ENCODE measurements at places on chromosomes 5 and 9.

GRCh38 chr9:32899761-32900160 lies 101.7 kb downstream of the APTX start:
- no peak for DNase-seq

DNA sequence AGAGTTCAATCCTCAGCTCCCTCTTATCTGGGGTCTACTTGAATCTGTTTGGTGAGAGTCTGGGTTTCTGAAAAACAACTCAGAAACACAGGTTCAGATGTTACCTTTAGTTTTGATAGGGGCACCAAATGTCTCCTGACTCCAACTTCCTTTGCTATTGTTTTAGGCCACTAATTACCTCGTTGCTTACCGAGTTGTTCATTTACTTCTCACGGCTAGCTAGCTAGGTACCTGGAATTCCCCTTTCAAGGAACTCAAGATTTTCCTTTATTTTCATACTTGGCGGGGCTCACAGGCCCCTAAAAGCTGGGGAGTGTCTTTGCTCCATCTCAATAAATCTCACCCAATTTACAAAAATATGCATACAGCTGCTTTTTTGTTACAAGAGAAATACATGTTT lies 111.4 kb downstream of the SLC28A3 start:
- DNase-seq = no peak

DNA sequence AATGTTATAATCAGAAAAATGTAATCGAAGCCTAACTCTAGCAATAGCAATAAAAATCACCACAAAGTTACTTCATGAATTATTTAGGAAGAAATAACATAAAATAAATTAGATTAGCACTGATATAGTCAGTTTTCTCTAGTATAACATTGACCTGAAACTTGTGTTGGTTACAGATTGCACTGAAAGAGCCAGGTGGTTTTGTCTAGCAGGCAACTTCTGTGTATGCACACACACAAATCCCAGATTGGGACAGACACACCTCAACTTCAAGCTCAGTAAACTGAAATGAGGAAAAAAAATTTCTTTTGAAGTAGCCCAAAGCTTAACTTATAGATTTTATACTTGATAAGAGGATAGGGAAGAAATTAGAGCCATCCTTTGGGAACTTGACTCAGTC lies 129.3 kb downstream of the EFNA5 start:
- DNase-seq = no peak

DNA sequence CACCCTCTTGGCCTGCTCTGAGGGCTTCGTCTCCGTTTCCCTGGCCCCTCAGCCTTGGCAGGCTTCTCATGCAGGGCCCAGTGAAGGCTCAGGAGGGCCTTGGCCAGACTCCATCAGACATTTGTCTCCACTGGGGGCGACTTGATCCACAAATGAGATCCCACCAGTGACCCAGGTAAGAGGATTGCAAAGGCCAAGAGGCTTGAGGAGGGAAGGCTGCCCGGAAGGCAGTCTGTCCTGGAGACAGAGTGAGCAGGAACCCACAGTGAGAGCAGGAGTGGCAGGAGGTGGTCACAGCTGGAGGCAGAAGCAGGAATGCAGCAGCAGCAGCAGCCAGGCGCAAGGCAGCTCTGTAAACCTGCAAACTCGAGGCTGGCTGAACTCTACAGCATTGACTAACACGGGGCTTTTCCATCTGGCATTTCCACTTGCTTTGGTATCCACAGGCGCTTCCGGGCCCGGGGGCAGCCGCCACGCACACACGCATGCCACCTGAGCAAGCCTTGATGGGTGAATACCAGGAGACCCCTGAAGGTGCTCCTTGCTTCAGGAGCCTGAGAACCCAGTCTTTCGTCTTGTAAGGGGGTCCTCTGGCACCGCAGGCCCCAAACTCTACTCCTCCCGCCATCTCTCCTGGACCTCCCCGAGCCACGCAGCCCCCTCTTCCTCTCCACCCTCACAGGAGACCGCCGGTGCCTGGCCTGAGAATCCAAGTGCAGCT lies 14.7 kb downstream of the MGAT1 start:
- DNase-seq = no peak

DNA sequence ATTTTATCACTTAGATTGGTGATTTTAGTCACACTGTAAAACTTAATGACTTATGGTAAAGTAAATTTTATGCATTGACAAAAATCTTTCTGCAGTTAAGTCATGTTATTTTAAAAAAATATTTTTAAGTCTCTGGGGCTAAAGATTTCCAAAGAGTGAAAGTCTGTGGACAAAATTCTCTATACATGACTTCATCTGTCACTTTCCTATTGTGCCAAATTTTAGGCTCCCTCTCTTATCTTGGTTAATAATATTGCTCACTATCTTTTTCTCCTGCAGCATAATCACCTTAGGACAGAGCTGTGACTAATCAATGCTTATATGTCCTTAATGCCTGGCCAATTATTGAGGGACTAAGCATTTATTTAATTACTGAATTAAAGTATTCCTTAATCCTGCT lies 15.2 kb downstream of the LURAP1L start:
- no peak for DNase-seq

DNA sequence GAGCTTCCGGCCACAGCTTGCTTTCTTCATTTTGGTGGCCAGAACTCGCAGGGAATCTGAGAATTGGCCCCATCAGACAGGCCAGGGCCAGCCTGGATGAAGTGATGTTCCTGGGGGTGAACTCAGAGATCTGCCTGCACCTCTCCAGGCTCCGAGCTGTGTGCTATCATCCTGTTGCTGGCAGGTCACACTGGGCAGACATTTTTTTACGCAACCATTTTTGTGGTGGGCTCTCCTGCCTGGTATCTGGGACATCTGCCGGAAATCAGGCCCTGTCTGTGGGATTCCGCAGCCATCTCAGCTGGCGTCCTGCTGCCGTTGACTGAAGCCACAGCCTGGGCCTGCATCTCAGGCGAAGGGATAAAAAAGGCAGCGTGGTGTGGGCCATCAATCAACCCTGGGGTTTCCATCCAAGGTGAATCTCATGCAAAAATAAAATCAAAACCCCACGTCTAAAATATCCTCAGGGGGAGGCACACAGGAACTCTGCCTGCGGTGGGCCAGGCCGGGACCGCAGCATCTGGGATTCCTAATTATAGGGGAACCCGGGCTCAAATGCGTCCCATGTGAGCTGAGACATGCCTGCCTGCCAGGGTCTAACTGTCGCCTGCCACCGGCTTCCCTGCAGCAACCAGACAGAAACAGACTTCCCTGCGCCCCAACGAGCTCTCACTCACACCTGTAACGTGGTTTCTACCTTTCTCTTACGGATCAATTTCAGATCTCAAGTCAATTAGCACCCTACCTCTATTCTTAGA lies 174.3 kb downstream of the SYK start:
- no peak for DNase-seq

GRCh38 chr5:61702784-61703183 lies 370.7 kb downstream of the ZSWIM6 start:
- DNase-seq = no peak

DNA sequence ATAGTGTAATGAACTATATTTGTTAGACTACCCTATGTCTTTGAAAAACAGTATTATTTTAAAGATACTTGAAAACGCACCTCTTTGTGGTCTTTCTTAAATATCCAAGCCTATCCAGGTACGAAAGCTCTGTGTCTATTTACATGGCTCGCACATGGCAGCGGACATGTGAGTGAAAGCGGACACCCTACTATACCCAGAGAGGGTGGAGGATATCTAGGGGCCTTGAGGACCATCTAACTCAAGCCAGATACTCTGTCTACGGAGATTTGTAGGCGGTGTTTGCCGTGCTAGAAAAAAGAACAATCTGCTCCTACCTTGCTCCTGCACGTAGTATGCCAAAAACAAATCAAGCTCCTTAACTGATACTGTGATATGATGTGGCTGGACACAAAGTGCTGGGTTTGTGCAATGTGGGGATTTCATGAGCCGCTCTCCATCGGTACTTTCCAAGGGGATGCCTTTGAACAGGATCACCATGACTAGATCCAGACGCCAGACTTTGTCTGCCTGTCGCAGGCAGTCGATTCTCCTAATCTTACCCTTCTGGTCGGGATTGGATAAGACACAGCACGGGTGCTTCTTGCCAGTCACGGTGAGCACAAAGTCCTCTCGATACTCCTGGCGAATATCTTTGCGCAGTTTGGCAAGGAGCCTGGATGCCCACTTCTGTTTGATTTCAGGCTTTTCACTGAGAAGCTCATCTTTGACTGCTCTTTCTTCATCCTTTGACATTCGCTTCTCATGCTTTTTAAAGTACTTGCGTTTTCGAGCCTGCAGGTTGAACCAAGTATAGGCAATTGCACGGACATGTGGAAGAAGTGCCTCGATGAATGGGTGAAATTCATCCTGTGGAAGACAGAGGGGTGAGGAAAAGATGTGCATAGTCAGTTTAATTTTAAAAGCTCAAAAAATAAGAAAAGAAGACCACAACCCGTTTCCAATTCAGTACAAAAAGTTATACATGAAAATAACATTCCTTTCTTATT lies 7.0 kb downstream of the NFIB start:
- no peak for DNase-seq

- no peak for DNase-seq
Observed at GRCh38 chr9:5292141-5292540, 12.4 kb downstream of the RLN2 start.

- DNase-seq = peak; percentile 52
Observed at GRCh38 chr9:31542384-31543055, 841.9 kb upstream of the ACO1 start.

DNA sequence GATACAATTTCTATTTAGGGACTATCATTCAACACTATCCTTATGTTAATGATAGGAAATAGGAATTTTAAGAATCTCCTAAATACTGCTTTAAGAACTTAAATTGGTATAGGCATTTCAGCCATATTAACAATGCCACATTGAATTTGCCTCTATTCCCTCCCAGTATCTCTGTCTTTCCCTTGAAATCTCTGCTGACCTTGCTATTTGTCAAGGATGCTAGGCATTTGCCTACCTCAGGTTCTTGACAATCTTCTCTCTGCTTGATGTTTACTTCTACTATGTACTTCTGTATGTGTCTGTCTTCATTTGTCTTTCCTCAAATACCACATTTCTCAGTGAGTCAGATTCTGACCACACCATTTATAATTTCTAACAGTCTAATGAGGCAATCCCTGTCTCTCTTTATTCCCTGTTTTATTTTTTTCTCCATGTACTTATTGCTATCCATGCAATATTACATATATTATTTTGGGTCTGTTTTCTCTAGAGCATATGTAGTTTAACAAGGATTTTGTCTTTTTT lies 1461.4 kb upstream of the CDH9 start:
- no peak for DNase-seq

- DNase-seq = no peak
Observed at GRCh38 chr9:109745335-109746283, 34.4 kb upstream of the PALM2AKAP2 start.

- no peak for DNase-seq
Observed at GRCh38 chr5:7047511-7048261, 334.5 kb downstream of the TENT4A start.

GRCh38 chr9:109419531-109419930 lies 78.6 kb downstream of the PTPN3 start:
- no peak for DNase-seq

DNA sequence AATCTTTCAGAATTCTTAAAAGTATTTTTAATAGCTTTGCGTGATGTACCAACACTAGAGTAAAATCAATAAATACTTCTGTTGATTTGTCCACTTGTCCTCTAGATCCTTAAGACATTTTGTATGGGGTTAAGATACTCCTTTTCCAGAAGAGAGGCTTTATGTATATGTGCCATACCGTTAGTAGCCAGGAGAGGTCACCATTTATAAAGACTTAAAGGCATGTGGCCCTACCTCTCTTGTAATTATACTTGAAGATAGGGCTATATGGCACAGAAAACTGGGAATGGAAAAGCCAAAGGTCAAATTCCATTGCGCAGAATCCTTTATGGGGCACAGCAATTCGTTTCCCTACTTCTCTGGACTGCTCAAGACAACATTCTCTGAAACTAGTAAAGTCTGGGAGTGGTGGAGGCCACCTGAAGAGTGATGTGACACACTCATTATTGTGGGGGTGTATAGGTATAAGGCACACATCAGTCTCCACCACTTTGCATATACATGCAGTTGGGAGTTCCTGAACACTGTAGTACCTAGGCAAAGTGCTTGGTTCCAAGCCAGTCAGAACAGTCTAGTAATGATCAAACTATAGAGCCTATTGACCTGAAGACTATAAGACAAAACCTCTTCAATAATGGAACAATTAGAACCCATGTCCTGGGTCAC lies 140.1 kb upstream of the FBXL17 start:
- DNase-seq = no peak

DNA sequence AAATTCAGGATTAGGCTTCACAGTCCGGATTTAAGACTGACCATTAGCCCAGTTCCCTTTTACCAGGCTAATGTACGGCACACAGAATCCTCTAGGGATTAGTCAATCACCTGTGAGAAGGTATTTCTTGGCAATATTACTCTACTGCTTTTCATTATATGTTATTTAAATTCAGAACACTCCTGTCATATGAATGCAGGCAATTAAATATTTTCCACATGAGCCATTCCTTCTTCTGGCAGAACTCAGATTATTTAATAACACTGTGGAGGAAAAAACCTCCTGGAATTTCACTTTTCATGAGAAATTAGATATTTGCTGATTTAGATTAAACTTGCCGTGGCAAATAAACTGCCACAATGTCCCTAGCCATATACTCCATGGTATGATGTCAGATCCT lies 1357.5 kb upstream of the C9orf72 start:
- DNase-seq = no peak

DNA sequence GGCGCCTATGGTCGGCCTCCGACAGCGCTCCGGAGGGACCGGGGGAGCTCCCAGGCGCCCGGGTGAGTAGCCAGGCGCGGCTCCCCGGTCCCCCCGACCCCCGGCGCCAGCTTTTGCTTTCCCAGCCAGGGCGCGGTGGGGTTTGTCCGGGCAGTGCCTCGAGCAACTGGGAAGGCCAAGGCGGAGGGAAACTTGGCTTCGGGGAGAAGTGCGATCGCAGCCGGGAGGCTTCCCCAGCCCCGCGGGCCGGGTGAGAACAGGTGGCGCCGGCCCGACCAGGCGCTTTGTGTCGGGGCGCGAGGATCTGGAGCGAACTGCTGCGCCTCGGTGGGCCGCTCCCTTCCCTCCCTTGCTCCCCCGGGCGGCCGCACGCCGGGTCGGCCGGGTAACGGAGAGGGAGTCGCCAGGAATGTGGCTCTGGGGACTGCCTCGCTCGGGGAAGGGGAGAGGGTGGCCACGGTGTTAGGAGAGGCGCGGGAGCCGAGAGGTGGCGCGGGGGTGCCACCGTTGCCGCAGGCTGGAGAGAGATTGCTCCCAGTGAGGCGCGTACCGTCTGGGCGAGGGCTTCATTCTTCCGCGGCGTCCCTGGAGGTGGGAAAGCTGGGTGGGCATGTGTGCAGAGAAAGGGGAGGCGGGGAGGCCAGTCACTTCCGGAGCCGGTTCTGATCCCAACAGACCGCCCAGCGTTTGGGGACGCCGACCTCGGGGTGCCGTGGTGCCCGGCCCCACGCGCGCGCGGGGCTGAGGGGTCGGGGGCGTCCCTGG lies 561 bp downstream of the DAPK1 start:
- DNase-seq = peak; percentile 12

GRCh38 chr9:19583890-19584289 lies 175.1 kb downstream of the ACER2 start:
- no peak for DNase-seq

- no peak for DNase-seq
Observed at GRCh38 chr5:53884844-53885243, 324.4 kb downstream of the NDUFS4 start.

GRCh38 chr5:138038826-138039225 lies 5.9 kb upstream of the FAM13B start:
- no peak for DNase-seq
